Activated CD4-positive, alpha-beta T cell treated with anti-CD3 and anti-CD28 coated beads, Interleukin-2, amount 50 U/mL, for 24 hours (primary cell): ENCODE measurements at places on chromosomes 7 and 10.

DNA sequence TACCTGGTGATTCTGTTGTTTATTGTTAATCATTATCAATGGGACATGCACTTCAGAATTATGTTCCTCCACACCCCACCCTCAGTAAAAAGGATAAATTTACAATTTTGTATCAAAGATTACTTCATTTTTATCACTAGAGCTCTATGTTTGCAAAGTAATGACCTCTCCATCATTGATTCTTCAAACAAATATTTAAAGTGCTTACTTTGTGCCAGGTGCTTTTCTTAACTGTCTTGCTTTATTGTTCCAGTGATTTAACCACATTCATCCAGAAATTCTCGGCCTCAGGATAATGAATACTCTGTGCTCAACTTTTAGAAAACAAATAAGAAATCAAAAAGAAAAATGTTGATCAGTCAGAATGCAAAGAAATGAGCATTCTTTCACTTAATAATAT lies 144.9 kb upstream of the FOXP2 start:
- no peak for DNase-seq

DNA sequence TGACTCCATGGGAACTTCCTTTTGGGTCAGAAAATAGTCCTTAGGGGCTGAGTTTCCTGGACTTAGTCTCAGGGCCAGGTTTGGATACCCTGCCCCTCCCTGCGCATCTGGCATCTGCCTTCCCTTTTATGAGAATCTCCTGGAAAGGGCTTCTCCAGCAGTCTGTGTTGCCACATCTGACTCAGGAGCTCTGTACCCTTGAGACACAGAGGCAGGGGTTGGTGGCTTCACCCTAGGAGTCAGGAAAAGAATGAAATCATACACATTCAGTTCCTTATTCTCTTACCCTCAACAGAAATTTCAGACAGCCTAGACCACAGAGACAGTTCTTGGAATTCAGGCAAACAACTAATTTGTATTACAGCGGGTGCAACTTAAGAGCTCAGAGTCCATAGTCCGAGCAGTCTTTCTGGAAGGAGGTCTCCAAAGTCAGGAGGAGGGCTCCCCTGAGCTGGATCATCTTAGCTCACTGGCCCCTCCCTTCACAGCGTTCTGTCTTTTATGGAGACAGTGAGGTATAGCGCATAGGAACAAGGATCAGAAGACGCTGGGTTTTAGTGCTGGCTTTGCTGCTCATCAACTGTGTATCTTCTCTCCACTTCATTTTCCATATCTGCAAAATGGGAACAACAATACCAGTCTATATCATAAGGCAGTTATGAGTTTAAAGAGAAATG lies 3.0 kb upstream of the PLAU start:
- no peak for DNase-seq

DNA sequence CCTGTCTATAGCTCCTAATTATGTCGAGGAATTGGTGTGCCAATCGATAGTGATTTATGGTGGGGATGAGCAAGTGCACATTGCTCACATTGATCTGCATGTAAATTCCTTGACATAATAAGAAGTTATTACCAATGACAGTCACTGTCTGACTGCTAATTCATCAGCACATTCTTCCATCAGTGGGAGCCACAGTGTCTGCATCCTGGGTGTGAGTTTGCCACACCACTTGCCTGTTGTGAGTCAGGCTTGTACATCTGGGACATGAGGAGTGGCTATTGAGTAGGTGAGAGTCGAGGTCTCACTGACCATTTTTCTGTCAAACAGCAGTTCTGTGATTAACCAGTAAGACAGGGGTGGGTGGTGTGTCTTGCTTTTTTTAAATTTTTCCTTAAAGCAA lies 263.4 kb downstream of the LRMDA start:
- no peak for DNase-seq

DNA sequence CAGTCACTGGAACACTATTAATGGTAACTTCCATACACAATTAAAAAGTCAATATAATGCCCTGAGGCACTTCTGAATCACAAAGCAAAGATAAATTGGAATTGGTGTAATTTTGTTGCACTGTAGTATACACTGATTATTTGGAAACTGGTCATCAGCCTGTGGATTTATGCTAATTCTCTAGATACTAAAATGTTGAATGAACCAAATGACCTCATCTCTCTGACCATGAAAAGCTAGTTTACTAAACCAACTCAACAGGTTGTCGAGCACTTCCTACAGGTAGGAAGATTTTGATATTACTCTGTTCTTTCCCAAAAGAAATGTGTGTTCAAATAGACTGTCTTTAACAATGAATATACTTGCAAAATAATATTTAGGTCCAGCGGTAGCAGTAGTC lies 5.3 kb downstream of the NRP1 start:
- DNase-seq: no peak
